ENCODE measurements at places on chromosomes 11 and 22.

GRCh38 chr22:45358127-45358526 is 48.4 kb downstream of the FAM118A start:
- no peak for DNase-seq

DNA sequence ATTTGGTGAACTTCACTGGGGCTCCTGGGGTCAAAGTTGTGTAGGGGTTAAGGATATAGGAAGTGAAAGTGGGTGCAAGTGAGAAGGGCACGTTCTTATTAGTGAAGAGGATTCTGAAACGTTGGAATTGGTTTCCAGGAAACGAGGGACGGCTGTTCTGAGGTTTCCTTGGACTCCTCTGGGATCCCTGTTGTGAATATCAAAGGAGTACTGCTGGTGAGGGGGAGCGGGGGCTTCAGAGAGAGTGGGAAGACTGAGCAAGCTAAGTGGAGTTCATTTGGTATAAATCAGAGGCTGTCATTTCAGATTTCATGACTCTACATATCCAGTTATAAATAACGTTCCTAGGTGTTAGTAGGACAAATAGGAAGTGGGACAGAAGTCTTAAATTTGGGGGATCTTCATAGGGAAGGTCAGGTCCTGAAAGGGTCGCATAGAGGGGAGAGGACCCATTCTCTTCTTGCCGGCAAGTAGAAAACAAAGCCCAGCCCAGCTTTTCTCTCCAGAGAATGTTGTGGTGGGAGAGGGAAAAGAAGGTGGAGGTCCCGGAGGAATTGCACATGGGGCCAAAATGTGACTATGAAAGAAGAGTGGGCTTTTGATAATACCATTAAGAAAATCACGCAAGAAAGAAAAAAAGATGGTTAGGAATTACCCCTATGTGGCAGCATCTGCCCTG is 1.1 kb upstream of the NELL1 start:
- no peak for DNase-seq

DNA sequence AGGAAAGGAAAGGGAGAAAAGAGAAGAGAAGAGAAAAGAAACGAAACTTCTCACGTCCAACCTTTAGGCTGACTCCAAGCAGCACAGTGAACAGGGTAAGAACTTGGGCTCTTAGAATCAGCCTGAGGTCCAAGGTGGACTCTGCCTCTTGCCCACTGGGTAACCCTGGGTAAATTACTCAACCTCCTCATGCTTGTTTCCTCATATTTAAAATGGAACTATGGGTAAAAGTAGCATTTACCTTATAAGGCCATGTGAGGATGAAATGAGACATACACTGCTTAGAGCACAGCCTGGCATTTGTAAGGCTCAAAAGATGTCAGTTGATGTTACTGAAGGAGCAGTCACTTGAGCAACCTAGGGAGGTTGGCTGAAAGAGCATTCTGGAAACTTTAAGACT is 107.9 kb downstream of the C11orf58 start:
- DNase-seq = no peak

GRCh38 chr11:101474666-101475065 is 109.1 kb downstream of the TRPC6 start:
- no peak for DNase-seq

- DNase-seq = no peak
These were observed 18.8 kb upstream of the CDKN1C start for GRCh38 chr11:2904153-2905052.

- no peak for DNase-seq
These were observed 87.2 kb downstream of the MYO18B start for GRCh38 chr22:25829237-25829636.

Data from H54 (cell line).